AG04450 (cell line): ENCODE measurements at places on chromosomes 4 and X.
A peak's percentile ranks its signal among the peaks of the same experiment; 100 is the strongest.

GRCh38 chrX:8728932-8729535 is 2.9 kb downstream of the ANOS1 start:
- no peak for DNase-seq

GRCh38 chr4:156556336-156556735 is 415.3 kb downstream of the PDGFC start:
- no peak for DNase-seq

GRCh38 chr4:114108869-114109268 is 129.4 kb upstream of the ARSJ start:
- peak; percentile 3 for DNase-seq

GRCh38 chr4:129358571-129358970 is 262.6 kb downstream of the C4orf33 start:
- no peak for DNase-seq

DNA sequence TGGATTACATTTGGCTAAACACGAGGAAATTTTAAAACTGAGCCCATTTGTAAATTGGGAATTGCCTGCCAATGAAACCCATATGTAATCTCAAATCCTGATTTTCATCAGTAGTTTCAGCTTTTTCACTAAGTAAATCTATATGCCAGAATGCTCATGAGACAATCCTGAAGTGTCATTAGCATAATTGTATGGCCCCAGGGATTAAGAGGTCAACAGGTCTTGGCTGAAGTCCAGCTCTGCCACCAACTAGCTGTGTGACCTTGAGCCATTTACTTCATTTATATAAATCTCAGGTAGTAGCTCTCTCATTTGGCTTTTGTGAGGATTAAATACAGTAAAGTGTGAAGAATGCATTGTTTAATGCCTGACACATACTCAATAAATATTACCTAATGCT is 320.5 kb upstream of the EMCN start:
- DNase-seq = no peak

GRCh38 chr4:46425775-46426400 is 36.0 kb upstream of the GABRA2 start:
- no peak for DNase-seq

GRCh38 chr4:4574792-4575191 is 32.9 kb upstream of the STX18 start:
- DNase-seq = no peak
